ENCODE measurements at places on chromosomes 5 and 9.

GRCh38 chr9:124562328-124562727 is 55.1 kb upstream of the NR5A1 start:
- DNase-seq = no peak

DNA sequence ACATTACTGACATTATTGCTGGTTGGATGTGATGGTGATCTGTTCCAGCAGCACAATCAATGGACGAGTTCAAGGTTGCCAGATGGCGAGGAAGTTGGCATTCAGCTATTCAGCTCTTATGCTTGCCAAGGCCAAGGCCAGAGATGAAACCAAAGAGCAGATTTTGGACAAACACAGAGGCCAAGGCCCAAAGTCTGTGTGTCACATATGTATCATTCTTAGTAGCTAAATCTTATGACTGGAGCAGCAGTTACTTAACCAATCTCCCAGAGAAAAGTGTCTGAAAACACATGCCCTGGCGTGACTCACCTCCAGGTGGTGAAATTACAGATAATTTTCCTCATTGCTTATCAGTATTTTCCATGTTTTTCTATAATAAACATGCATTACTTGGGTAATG is 189.0 kb upstream of the EGFLAM start:
- no peak for DNase-seq

GRCh38 chr9:15077946-15078729 is 167.9 kb upstream of the FREM1 start:
- no peak for DNase-seq

GRCh38 chr5:9363026-9363425 is 182.8 kb downstream of the SEMA5A start:
- no peak for DNase-seq

DNA sequence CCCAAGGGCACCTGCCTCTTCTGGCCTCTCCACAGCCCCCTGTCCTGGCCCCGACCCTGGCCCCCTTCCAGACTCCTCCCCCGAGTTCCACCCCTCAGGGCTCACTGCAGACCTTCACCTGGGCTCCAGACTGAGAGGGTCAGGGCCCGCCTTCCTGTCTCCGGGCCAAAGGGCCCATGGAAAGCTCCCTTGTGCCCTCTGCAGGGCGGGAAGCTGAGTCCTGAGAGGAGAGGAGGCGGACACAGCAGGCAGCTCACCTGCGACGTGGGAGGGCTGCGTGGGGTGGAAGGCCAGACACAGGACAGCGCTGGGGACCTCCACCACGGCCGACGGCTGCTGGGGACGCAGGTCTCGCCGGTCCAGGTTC is 20.6 kb downstream of the DYNC2I2 start:
- no peak for DNase-seq

GRCh38 chr5:170882345-170882744 is 20.5 kb downstream of the RANBP17 start:
- no peak for DNase-seq

GRCh38 chr5:109170629-109171350 is 239.0 kb downstream of the PJA2 start:
- no peak for DNase-seq

- no peak for DNase-seq
Observed at GRCh38 chr5:135210286-135211055, 176.4 kb upstream of the PITX1 start.

DNA sequence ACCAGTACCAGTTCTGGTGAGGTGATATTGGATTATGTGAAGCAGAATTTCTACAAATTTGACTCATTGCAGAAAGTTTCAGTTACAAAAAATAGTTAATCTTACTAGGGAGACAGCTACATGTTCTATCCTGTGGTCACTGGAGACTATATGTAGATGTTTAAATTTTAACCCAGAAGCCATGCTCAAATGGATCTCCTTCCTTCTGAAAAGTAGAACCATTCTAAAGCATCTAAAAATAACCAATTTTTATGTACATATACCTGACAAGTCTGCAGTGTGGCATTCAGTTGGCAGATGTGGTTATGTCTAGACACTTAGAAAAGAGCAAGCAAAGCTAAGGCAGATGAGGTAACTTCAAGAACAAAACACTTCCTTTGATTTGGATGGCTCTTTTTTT is 65.5 kb upstream of the POU4F3 start:
- DNase-seq = no peak

DNA sequence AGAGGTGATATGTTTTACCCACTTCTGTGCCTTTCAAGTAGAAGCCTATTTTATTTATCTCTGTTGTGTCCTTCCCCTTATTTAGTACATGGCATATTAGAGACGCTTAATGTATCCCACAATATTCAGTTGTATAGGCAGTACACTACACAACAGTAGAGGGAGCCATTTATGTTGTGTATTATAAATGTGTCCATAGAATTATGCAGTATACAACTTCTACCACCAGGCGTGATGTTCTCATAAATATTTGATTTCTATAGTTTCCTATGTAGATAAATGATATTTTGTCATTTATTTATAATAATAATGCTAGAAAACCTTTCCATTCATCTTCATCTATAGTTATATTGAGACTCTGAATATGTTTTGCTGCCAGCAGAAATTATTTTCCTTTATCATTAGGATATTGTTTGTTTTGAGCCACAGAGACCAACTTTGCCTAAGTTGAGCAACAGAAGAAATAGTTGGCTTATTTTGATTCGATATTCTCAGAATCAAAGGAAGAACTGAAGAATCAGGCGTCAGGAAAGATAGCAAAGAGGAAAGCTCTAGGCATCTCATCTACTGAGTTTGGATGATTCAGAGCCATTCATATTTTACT is 81.7 kb downstream of the ADAMTS19 start:
- no peak for DNase-seq

GRCh38 chr5:95763941-95764340 is 32.8 kb downstream of the RHOBTB3 start:
- DNase-seq = no peak

GRCh38 chr5:156587012-156587411 is 260.0 kb downstream of the SGCD start:
- no peak for DNase-seq

- no peak for DNase-seq
Observed at GRCh38 chr9:32725066-32725860, 58.1 kb upstream of the TMEM215 start.

GRCh38 chr9:81860581-81860980 is 67.6 kb upstream of the SPATA31D4 start:
- no peak for DNase-seq

DNA sequence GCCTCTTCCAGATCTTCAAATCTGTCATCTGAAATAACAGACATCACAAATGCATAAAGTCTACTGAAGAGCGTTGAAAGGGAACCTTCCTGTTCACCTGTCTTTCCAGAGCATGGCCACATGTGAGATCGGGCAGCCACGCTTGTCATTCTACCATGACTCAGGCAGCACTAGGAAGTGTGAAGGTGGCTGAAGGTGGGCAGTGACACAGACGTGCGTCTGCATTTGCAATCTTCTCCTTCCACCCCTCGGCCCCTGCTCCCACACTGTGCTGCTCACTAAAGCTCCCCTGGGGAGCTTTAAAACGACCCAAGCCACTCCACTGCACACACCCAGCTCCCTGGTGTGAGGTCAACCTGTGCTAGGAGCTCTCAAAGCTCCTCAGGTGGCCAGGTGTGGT is 2.5 kb downstream of the ENTR1 start:
- DNase-seq = no peak

DNA sequence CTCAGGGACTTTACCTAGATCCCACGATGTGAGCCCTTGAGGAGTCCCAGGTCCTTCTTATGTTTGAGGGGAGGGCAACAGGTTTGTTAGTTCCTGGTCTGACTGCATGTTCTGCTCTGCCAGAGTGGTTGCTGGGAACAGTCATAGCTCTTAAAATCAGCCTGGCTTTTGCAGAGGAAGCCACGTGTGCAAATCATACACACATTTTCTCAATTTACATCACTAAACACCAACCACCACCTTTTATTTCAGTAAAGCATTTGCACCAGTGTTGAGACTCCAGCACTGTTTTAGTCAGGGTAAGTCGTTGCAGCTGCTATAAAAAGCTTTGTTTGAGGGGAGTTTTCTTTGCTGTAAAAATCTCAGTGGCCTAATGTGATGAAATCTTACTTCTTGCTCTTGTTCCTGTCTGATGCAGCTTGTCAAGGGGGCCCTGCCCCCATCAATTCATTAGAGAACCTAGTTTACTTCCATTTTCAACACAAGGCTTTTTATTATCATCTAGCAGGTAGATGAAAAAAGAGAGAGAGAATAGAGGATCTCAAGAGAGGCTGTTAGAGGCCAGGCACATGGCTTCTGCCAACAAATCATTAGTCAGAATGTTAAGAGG is 70.3 kb upstream of the VCAN start:
- no peak for DNase-seq

All from stimulated activated naive CD4-positive, alpha-beta T cell (primary cell).